ENCODE measurements at places on chromosomes 5 and 9.

- no peak for DNase-seq
Observed at GRCh38 chr9:136554870-136555269, 9.0 kb upstream of the NOTCH1 start.

GRCh38 chr9:110112792-110113191 lies 95.2 kb downstream of the C9orf152 start:
- no peak for DNase-seq

DNA sequence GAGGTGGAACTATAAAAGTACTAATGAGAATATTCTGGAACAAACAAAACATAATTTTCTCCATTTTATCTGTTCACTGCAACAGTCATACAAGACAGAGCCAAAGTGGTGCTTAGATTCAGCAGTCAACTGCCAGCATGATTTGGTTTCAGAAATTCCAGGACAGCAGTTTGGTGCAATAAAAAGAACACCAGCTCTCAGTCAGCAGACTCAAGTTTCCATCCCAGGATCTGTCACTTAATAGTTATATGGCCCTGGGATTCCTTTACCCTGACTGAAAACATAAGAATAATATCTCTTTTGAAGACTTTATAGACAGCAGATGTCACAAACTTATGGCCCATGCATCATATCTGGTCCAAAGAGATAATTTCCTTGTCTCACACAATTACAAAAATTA lies 92.8 kb upstream of the RASEF start:
- DNase-seq, result no peak

DNA sequence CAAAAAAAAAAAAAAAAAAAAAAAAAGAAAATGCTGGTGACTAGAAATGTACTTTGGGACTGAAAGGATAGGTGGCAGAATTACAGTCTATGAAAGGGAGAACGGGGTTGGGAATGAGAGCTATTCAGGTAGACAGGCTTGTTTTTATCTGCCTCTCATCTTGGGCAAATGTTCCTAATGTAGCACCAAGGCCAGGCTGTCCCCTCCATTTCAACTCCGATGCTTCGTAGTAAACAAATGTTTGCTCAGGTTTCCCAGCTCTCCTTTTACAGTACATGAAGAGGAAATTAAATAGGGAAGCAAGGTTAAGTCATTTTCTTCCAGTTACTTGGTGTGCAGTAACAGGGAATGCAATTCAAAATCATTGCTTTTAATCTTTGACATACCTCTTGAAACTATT lies 4.4 kb upstream of the BASP1 start:
- DNase-seq, result no peak

GRCh38 chr5:167743695-167744464 lies 547.6 kb upstream of the WWC1 start:
- no peak for DNase-seq

GRCh38 chr9:114107286-114108001 lies 8.4 kb upstream of the KIF12 start:
- DNase-seq, result no peak

DNA sequence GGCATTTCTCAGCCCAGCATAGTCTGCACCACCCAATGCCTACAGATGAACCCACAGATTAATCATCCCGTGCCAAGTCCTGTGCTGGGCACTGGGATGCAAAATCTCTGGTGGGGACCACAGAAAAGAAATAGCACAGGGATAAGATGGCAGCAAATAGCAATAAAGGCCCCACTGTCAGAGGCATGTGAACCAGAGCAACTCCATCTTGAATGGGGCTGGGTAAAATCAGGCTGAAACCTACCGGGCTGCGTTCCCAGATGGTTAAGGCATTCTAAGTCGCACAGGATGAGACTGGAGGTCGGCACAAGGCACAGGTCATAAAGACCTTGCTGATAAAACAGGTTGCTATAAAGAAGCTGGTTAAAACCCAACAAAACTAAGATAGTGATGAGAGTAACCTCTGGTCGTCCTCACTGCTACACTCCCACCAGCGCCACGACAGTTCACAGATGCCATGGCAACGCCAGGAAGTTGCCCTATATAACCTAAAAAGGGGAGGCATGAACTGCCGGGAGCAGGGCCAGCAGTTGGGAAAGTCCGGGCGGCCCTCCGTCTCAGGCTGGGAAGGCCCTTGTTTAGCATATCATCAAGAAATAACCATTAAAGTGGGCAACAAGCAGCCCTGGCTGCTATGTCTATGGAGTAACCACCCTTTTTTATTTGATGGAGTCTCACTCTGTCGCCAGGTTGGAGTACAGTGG lies 65.2 kb downstream of the C9orf50 start:
- DNase-seq, result no peak

GRCh38 chr5:83270311-83270710 lies 193.0 kb downstream of the XRCC4 start:
- no peak for DNase-seq

- DNase-seq, result no peak
Observed at GRCh38 chr5:67695369-67695768, 498.8 kb upstream of the CD180 start.

DNA sequence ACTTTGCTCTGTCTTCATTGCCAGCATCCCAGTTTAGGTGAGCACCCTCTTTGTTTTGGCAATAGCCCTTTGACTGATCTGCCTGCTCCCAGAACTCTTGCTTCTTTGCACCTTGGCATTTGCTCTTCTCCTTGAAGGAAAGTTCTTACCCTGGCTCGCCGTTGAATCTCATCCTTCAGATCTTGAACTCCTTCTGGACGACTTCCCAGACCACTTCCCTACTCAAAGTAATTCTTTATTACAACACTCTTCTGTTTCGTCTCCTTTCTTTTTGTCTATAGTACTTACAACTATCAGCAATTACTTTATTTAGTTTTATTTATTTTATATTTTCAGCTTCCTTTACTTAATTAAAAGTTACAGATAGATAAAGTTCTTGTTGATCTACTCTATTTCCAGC lies 1510.1 kb downstream of the MAT2B start:
- no peak for DNase-seq

GRCh38 chr5:160605266-160605665 lies 183.6 kb downstream of the PTTG1 start:
- no peak for DNase-seq

DNA sequence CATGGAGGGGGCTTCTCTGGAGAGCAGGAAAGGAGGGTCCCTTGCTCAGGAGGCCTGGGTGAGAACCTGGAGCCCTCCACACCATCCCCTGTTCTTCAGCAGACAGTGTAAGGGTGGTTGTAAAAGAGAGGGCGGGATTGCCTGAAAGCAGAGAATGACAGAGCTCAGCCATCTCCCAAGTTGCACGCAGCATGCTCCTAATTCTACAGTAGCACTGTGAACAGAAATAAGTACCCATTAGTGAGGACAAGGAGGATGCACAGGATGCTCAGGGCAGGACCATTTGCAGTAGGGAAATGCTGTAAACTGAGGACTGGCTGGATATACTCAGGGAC lies 8.4 kb downstream of the CCDC69 start:
- DNase-seq, result no peak

DNA sequence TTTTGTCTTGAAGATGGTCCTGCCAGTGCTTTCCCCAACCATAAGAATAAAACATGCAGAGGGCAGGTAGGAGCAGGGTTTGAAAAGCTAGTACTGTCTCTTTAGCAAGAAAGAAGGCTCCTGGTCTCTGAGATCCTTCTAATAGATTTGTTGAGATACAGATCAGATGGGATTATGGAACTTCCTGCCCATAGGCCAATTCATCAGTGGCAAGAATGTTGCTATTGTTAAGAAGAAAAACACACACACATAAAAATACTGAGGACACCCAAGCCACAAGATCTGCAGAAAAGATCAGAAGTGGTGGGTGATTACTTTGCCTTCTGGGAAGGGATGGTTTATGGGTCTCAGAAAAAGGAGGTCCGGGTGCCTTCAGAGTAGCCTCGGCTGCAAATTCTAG lies 59.8 kb downstream of the TNC start:
- DNase-seq, result no peak

- DNase-seq, result no peak
Observed at GRCh38 chr5:142939884-142940283, 169.7 kb downstream of the ARHGAP26 start.

- no peak for DNase-seq
Observed at GRCh38 chr5:23655674-23656073, 148.3 kb downstream of the PRDM9 start.

DNA sequence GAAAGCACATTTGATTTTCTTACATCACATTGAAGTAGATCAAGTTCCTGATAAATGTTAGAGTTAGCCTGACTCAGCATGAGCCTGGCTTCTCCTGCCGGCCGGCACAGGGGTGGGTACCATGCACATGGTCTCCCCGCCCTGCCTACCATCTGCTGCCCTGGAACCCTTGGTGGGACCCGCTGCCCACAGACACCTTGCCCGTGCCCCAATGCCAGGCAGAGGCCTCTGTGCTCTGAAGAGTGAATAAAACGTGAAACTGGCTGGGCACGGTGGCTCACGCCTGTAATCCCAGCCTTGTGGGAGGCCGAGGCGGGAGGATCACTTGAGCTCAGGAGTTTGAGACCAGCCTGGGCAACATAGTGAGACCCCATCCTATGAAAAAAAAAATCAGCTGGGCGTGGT lies 17.3 kb downstream of the EXD3 start:
- DNase-seq, result no peak

- DNase-seq, result peak; percentile 64
Observed at GRCh38 chr5:159773062-159773924, 143.0 kb upstream of the ADRA1B start.

Measured in HEK293T (cell line).